ENCODE measurements at places on chromosomes 11 and 22.
A peak's percentile ranks its signal among the peaks of the same experiment; 100 is the strongest.

DNA sequence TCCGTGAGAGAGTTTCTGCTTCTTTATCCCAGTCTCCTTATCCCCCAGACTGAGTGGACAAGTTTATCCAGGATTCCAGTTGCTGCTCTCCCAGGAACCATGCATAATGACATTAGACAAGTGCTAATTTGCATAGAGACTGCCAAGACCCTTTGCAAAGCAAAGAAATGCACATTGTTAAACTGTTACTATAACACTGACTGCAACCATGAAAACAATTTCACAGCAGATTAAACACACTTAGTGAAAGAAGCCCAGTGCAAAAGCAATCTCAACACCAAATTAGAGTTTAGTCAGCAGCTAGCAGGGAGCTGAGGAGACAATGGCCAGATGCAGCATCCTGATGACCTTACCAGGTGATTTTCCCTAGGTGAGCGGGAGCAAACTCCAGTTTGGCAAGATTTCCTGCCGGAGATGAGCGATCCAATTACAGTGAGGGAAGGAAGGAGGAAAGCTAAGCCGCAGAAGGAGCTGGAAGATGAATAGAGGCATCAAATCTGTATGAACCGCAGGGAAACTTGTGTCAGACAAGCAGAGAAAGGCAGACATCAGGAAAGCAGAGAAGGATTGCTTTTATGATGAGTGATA is 273.8 kb upstream of the B3GAT1 start:
- DNase-seq: no peak

GRCh38 chr11:66413167-66413566 is 7.7 kb upstream of the NPAS4 start:
- no peak for DNase-seq

GRCh38 chr22:23553438-23553837 is 26.7 kb downstream of the IGLL1 start:
- DNase-seq: no peak

DNA sequence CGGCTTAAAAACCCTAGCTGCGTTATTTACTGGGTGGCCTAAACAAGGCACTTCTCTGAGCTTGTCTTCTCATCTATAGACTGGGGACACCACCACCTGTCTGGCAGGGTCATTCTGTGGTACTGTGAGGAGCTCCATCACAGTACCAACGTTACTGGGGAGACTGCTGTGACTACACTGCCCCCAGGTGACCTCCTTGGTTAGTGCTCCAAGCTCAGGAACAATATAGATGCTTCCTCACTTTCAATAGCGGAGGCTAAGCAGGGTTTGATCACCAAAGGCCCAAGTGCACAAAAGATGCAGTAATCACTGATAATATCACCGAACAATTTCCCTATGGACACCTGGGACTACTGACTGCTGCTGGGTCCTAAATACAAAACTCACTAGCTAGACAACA is 18.8 kb downstream of the PRPF19 start:
- peak; percentile 17 for DNase-seq

DNA sequence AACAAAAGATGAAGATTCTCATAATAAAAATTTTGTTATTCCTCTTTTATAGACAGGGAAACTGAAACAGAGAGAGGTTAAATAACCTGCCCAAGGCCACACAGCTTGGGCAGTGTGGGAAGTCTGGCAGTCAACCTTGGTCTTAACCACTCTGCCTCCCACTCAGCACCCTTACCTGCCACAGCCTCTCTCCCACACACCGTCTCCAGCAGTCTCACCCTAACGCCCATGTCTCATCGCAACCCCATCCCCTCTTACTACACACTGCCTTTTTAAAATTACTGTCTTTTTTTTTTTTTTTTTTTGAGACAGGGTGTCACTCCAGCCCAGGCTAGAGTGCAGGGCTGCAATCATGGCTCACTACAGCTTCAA is 25.0 kb downstream of the ARRB1 start:
- DNase-seq: no peak

- no peak for DNase-seq
These were observed 796.3 kb upstream of the RAG2 start for GRCh38 chr11:37394236-37394870.

DNA sequence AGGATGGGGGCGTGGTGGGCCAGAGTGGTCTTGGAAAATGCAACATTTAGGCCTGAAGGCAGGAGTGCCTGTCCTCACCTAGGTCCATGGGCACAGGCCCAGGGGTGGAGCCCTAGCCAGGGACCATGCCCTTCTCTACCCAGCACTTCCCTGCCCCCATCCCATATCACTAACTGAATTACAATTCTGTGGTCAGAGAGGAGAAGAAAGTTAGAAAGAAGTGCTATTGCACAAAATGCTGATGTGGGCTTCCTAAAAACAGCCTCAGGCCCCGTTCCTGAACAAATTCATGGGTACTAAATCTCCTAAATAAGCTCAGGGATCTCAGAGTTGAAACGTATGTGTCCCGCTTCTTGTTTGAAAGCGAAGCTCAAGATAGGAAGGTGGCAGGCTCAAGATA is 3.5 kb upstream of the ASRGL1 start:
- DNase-seq: no peak

DNA sequence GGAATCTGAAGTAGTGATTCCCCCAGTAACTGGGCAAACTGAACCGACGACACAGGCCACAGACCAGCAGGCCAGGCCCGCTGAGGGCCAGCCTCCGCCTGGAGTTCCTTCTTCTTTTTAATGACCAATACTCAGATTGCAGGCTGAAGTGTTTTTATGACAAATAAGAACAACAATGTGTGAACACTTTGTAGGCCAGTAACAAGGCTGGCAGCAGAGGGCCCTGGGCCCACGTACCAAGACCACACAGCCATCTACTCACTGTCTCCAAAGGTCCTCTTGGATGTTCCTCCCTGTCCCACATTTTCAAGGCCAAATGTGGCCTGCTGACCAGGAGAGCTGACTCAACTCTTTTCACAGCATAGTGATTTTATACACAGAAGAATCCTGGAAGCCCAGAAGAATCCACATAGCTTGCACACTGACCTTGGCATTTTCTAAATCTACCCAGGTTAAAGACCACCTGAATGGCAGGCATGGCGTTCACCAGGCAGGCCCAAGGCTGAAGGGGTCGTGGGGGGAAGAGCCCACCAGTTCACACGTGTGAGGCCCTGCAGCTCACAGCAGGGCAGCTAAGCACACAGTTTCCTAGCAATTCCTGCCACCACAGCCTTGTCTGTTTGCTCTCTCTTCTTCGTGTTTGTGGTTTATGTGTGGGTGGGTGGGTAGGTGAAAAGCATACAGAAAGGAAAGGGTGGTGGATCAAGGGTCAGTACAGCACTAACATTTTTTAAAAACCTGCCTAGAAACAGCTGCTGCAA is 13.3 kb downstream of the SMCO4 start:
- DNase-seq: no peak

- no peak for DNase-seq
These were observed 22.4 kb downstream of the ADM start for GRCh38 chr11:10327254-10327653.

DNA sequence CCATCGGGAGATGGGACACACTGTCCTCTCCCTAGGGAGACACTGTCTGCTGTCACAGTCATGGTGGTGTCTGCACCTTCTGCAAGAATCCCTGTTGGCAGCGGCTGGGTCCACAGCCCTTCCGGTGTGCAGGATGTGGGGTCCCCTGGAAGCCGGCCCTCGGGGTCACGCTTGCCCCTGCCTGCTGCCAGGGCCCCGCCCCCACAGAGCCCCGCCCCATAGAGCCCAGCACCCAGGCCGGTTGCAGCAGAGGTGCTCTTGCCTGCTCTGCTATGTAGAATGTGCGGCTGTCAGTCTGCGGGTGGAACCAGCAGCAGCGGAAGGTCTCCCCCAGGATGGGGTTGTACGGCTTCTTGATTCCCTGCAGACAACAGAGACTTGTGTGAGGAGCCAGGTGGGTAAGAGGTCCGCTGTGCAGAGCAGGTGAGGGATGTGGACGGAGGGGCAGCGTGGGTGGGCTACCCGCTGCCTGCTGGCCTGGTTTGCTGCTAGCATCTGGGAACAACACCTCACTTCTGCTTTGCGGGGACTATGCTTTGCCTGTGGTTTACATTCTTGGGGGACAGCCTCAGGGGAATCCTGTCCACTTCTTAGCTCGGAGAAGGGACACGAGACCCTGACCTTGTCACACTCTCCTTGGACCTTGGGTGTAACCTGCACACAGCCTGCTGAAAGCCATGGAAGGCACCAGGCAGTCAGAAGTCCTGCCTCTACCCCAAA is 44.9 kb upstream of the CARS1 start:
- DNase-seq: no peak

GRCh38 chr11:15968461-15969130 is 387.8 kb downstream of the SOX6 start:
- no peak for DNase-seq

DNA sequence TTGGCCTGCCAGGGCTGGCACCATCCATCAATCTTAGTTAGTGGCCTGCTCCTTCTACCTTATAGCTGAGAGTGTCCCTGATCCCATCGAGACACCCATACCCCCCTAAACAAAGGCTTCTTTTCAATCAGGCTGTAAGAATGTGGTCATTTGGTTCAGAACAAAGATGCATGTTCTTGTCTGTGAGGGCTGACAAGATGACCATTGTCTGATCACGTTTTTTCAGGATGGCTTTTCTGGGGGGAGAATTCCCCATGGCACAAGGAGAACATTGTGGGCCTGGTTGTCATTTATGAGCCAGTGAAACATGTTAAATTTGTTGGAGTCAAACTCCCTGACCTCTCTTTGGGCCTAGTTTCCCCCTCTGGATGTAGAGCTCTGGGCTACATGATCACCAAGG is 160.4 kb downstream of the INSC start:
- DNase-seq: no peak

GRCh38 chr22:28250036-28250695 is 331.1 kb upstream of the PITPNB start:
- DNase-seq: no peak

DNA sequence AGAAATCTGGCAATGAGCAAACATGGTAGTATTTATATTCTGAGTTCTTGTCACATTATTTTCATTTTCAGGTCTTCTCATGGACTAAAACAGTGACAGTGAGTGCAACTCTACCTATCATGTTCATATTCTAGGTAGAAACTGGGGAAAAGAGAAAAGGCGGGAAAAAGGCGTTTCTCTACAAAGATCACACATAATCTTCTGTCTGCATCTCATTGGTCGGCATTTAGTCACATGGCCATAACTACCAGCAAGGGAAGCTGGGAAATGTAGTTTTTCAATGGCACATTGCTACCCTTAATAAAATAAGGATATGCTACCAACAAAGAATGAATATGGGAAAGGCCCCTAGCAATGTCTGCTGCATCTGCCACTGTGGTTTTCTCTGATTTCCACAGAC is 57.6 kb upstream of the B3GAT1 start:
- DNase-seq: no peak

DNA sequence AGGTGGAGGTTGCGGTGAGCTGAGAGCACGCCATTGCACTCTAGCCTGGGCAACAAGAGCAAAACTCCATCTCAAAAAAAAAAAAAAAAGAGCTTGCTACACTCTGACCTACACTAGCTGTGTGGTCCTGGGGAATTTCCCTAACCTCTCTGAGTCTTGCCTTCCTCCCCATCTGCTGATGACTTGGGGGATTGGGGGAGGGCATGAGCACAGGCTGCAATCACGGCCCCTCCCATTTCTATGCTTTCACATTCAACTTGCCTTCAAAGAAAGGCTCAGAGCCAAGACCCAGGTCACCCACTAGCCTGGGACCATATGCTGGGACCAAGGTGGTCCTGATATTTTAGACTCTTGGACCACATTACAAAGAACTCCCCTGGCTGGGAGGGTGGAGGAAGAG is 39.8 kb upstream of the TEF start:
- no peak for DNase-seq

DNA sequence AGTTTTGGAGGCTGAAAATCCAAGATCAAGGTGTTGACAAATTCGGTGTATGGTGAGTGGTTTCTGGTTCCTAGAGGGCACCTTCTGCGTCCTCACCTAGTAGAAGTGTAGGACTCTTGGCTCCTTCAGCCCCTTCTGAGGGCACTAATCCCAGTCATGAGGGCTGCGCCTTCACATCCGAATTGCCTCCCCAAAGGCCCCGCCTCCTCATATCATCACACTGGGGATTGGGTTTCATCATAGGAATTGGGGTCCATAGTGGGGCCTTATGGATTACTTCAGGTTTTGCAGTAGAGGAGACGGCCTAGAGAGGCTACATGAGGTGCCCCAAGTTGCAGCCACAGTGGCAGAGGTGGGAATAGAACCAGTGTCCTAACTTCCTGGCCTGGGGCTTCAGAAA is 87.1 kb downstream of the CEP164 start:
- DNase-seq: no peak

DNA sequence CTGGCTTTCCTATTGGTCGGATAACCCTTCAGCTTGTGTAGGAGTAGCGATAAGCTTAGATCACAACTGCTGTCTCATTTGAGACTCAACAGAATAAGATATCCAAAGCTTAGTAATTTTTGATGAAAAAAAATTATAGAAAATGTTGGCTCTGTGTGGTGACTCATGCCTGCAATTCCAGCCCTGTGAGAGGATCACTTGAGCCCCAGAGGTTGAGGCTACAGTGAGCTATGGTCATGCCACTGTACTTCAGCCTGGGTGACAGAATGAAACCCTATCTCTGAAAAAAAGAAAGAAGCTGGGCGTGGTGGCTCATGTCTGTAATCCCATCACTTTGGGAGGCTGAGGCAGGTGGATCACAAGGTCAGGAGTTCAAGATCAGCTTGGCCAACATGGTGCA is 55.6 kb upstream of the RRM1 start:
- DNase-seq: no peak

GRCh38 chr22:47178339-47178738 is 415.9 kb downstream of the TBC1D22A start:
- no peak for DNase-seq

DNA sequence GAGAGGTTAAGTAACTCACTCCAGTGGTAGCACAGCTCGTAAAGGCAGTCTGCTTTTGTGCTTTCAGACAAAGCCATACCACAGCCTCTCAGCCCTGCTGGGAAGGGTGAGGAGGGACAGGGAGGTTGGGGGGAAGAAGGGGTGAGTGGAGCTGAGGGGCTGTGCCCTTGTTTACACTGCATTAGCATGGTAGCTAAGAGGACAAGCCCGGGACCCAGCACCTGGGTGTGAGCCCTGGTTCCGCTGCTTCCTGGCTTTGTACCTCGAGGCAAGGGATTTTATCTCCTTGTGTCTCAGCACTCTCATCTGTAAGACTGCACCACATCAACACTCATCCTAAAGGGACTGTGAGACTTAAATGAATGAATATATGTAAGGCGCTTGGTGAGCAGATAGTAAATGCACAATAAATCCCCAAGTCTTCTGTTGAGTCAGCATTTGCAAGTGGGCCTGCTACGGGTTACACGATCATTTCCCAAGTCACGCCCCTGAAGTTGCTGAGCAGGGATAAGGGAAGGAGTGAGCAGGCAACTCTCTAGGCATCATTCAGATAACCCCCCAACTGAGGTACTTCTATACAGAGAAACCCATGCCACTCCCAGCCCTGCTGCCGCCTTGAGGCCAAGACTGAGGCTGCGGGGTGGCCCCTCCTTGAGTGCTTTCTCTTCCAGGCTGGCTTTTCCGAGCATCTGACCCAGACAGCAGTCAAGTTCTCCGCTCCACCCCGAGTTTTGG is 7.5 kb downstream of the RASD2 start:
- DNase-seq: no peak

GRCh38 chr11:114077482-114078305 is 18.2 kb downstream of the ZBTB16 start:
- no peak for DNase-seq

GRCh38 chr22:26558248-26558895 is 31.6 kb downstream of the TPST2 start:
- no peak for DNase-seq

- no peak for DNase-seq
These were observed 10.7 kb downstream of the TBRG1 start for GRCh38 chr11:124633355-124633754.

Data from NCI-H187 treated with DMSO at 0.1 percent for 48 hours (cell line).